Chondrocyte (in vitro differentiated cells): ENCODE measurements at places on chromosomes 13 and 19. TPM values are rescaled to one million over a fixed set of nuclear protein-coding genes. Genes with fewer than 3 reads are reported as not detected.

- peaks cover 4% of the 10 kb centered on the region for H3K36me3 ChIP-seq
- no peak overlapping the region for H3K27ac ChIP-seq
- no peak overlapping the region for H3K4me3 ChIP-seq
- peaks cover 24% of the 10 kb centered on the region for H3K4me1 ChIP-seq
- DNase-seq = peak; percentile 78
Measured at GRCh38 chr19:6020166-6020882, 42.4 kb upstream of the RANBP3 start.

DNA sequence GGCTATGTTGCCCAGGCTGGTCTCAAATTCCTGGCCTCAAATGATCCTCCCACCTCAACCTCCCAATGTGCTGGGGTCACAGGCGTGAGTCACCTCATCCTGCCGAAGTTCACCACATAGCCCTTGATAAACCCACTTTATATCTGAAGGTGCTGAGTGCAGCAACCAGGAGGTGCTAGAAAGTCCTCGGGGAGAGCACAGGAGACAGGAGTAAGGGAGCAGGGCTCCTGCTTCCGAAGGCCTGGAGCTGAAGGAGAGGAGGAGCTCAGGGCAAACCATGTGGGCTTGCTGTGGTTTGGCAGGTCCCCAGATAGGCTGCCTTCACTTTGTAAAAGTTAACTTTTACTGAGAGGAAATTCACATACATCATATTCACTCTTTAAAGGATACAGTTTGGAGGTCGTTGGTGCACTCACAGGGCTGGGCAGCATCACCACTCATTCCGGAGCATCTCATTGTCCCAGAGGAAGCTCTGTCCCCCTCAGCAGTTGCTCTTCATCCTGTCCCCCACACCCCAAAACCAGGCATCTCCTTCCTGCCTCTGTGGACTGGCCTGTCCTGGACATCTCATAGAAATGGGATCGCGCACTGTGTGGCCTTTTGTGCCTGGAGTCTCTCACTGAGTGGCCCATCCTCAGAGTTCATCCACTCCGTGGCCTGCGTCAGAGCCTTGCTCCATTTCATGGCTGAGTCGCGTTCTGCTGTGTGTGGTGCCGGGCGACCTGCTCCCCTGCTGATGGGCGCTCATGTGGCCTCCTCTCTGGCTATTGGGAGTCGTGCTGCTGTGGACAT is 49.5 kb downstream of the KDM4B start:
- H3K27me3 ChIP-seq = no peaks in the 10 kb centered on the region
- DNase-seq = no peak
- peaks cover 10% of the 10 kb centered on the region for H3K4me1 ChIP-seq

GRCh38 chr19:46604781-46605355 is 3.7 kb downstream of the CALM3 start:
- H3K27ac ChIP-seq = no peak overlapping the region
- H3K36me3 ChIP-seq = peaks cover 22% of the 10 kb centered on the region
- H3K4me3 ChIP-seq = no peak overlapping the region
- H3K27me3 ChIP-seq = no peaks in the 10 kb centered on the region

- no peak overlapping the region for H3K4me3 ChIP-seq
- H3K27ac ChIP-seq = no peak overlapping the region
- H3K4me1 ChIP-seq = no peaks in the 10 kb centered on the region
- DNase-seq = no peak
Measured at GRCh38 chr13:112803422-112803821, 113.6 kb downstream of the ATP11A start.

DNA sequence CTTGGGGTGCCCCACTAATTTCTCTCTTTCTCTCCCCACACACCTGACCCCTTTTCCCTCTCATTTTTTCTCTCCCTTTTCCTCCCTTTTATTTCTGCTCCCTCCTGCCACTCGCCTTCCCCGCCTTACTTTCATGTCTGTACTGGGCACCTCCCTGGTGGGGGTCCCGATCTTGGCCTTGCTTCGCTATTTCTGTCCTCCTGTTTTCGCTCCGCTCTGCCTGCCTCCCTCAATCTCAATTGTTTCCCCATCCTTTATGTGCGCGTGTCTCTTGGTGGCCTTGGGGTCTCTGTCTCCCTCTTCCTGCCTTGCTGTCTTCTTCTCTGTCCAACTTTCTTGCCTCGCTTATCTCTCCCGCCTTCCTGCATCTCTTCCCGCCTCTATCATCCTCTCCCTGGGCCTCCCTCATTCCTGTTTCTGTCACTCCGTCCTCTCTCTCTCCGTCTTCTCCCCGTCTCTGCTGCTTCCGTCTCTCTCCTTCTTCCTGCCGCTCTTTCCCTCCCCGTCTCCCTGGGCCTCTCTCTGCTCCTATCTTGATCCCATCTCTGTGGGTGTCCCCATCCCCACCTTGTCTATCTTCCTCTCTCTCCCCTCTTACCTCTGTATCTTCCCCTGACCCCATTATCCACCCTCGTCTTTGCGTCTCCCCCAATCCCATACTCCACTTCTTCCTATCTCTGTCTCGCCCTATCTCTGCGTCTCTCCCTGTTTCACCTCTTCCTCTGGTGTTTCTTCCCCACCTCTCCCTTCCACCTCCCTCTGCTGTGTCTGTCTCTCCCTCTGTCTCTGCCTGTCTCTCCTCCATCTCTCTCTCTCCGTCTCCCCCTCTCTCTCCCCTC is 4.0 kb downstream of the GRIN2D start:
- no peaks in the 10 kb centered on the region for H3K36me3 ChIP-seq
- peak overlapping the region; percentile 93 for H3K27ac ChIP-seq
- H3K27me3 ChIP-seq = no peaks in the 10 kb centered on the region

DNA sequence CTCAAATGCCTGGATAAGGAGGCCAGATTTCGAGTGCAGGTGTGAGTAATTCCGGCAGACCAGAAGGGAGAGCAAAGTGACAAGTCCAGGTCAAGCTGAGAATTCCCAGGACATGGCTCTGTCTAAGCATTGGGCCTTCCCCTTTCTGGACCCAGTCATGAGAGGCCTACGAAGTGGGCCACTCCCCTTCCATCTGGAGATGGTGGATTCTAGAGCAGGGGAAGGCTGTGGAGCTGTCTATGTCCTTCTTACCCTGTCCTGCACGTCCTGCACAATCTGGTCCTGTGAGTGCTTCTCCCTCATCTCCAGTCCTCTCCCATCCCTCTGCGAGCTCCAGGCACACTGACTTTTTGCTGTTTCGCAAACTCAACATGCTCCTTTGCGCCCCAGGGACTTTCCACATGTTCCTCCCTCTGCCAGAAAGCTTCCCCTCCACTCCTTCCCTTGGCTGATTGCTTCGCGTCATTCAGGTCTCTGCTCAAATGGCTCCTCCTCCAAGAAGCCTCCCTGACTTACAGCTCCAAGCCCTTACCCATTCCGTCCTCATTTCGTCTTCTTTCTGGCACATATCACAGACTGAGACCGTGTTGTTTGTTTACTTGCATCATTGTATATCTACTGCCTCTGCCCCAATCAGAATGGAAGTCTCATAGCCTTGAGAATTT is 193.2 kb downstream of the URI1 start:
- H3K4me3 ChIP-seq = no peak overlapping the region
- DNase-seq = no peak
- no peaks in the 10 kb centered on the region for H3K36me3 ChIP-seq
- no peaks in the 10 kb centered on the region for H3K4me1 ChIP-seq

DNA sequence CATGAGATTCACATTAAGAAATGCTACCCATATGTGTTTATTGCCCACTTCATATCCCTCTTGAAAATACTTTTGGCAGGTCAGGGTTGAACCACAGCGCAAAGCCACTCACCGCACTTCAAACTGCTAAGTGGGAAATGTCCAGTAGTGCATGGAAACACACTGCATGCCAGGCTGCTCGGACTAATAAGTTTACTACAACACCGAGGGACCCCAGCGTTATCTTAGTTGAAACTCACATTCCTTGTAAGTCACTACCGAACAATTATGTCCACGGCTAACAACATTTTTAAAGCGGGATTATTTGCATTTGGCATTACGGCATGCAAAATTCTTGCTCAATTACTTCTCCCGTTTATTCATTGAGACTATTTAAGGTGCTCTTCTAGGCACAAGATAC is 4.0 kb downstream of the BRD4 start:
- DNase-seq = peak; percentile 18
- H3K27ac ChIP-seq = peak overlapping the region; percentile 59
- H3K4me3 ChIP-seq = no peak overlapping the region
- peaks cover 78% of the 10 kb centered on the region for H3K4me1 ChIP-seq

DNA sequence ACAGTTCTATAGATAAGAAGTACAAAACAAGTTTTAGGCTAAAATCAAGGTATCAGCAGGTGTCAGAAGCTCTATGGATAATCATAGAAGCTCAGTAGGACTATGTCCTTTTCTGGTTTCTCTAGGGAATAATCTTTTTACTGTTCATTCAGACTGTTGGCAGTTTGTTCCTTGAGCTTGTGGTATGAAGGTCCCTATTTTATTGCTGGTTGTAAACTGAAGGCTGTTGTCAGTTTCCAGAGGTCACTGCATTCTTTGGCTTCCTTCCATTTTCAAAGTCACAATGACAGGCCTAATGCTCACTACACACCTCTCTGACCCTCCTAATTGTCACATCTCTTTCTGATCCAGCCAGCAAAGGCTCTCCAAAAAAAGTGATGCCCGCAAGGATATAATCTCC is 337.9 kb upstream of the EDNRB start:
- H3K4me1 ChIP-seq = no peaks in the 10 kb centered on the region
- no peak overlapping the region for H3K27ac ChIP-seq
- peaks cover 6% of the 10 kb centered on the region for H3K27me3 ChIP-seq
- DNase-seq = no peak
- H3K4me3 ChIP-seq = no peak overlapping the region
- no peaks in the 10 kb centered on the region for H3K36me3 ChIP-seq

DNA sequence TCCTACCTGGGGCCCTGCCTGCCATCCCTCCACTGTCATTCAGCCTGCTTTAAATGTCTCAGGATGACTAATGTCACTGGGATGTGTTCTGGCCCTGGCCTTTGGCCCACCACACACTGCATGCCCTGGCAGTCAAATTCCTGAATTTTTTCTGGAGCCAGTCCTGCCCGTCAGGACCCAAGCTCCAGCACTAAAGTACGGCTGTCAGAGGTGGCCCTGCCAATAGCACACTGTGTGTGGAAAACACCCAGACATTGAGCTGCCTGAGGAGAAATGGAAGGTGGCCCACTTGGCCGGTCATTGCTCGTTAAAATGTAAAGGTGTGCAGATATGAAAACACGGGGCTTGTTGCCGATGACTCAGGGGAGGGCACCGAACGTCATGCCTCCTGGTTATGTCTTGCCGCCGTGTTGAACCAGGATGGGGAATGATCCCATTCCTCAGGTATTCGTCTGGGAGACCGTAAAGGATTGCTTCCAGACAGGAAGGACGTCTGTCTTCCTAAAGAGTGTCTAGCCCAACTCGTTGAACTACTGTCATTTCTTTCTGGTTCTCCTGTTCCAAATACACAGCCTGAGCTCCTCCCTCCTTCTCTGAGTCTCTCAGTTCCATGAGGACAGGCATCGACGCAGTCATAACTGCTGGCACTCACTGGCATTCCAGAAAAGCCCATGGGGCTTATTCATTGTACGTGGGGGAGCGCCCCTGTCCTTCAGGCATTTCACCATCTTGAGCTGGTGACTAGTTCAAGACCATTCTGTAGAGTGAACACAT is 40.6 kb downstream of the COL4A2 start:
- H3K4me3 ChIP-seq = peak overlapping the region; percentile 57
- peaks cover 97% of the 10 kb centered on the region for H3K4me1 ChIP-seq
- peak overlapping the region; percentile 99 for H3K27ac ChIP-seq
- peaks cover 13% of the 10 kb centered on the region for H3K36me3 ChIP-seq
- no peaks in the 10 kb centered on the region for H3K27me3 ChIP-seq

RASAL3 gene
- 0.05 TPM in 1 of 3 replicates, not detected in the others for total RNA-seq

RXFP2 gene
- not detected in 3 replicates for total RNA-seq
